Colonic mucosa (tissue), 4 donors: ENCODE measurements at places on chromosomes 16 and 17. TPM values are rescaled to one million over a fixed set of nuclear protein-coding genes. Genes with fewer than 3 reads are reported as not detected.

The GPR142 gene
- total RNA-seq, result 0.35 TPM

GRCh38 chr17:67575325-67575724 lies 142.4 kb upstream of the NOL11 start:
- H3K4me1 ChIP-seq, result no peaks in the 10 kb centered on the region
- DNase-seq, result no peak
- no peaks in the 10 kb centered on the region for H3K36me3 ChIP-seq
- no peak overlapping the region for H3K4me3 ChIP-seq

DNA sequence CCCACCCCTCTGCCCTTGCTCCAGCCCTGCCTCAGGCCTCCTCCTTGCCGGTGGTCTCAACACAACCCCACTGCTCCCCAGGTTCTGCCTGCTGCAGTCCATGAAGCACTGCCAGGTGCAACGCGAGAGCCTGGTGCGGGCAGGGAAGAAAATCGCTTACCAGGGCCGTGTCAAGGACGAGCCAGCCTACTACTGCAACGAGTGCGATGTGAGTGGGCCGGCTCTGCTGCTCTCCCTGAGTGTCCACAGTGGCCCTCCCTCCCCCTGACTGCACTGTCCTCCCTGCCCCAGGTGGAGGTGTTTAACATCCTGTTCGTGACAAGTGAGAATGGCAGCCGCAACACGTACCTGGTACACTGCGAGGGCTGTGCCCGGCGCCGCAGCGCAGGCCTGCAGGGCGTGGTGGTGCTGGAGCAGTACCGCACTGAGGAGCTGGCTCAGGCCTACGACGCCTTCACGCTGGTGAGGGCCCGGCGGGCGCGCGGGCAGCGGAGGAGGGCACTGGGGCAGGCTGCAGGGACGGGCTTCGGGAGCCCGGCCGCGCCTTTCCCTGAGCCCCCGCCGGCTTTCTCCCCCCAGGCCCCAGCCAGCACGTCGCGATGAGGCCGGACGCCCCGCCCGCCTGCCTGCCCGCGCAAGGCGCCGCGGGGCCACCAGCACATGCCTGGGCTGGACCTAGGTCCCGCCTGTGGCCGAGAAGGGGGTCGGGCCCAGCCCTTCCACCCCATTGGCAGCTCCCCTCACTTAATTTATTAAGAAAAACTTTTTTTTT lies 1.8 kb upstream of the TMEM88 start:
- peaks cover 9% of the 10 kb centered on the region for H3K4me1 ChIP-seq
- H3K27ac ChIP-seq, result no peak overlapping the region
- H3K4me3 ChIP-seq, result no peak overlapping the region
- no peak for DNase-seq
- H3K27me3 ChIP-seq, result no peaks in the 10 kb centered on the region

DNA sequence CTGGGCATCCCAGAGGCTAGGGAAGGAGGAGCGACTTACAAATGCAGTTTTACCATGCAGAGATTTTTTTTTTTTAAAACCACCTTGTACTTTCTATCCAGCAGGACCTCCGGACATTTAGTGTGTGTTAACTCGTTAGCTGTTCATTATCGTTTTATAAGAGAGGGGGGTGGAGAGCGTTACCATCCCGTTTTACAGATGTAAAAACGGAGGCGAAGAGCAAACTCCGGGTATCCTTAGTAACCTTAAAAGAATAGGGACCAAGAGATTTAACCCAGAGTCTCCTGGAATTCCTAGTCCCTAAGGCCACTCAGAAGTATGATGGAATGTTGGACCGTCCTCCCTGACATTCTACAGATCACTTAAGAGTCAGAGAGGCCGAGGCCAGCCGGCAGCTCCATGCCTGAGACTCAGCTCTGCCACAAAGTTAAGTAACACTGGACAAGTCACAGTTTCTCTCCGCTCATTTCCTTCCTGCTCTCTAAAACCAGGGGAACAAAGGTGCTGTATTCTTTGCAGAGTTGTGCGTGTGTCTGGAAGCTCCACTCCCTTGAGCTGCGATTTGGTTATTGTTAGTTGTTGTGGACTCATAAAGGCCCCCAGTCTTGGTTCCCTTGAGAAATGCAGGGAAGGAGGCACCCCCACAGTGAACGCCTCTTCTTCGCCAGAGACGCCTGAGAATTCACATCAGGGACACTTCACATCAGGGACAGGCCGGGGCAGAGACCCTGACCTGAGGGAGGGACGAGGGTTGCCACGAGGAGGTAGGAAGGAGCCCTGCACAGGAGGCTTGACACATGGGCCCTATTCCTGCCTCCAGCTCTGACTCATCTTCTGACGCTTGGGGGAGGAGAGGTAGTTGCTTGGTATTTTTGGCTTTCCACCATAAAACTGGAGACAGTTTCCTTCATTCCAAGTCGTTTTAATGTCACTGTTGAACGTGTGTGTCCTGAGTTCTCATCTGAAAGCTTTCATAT lies 1.2 kb downstream of the DUSP14 start:
- H3K4me3 ChIP-seq, result peak overlapping the region; percentile 77
- no peaks in the 10 kb centered on the region for H3K4me1 ChIP-seq
- peak overlapping the region; percentile 63 for H3K27ac ChIP-seq
- no peaks in the 10 kb centered on the region for H3K27me3 ChIP-seq
- no peaks in the 10 kb centered on the region for H3K36me3 ChIP-seq
- peak; percentile 29 for DNase-seq

GRCh38 chr17:66542129-66542966 lies 239.9 kb downstream of the PRKCA start:
- no peak overlapping the region for H3K4me3 ChIP-seq
- H3K27me3 ChIP-seq, result no peaks in the 10 kb centered on the region
- peak overlapping the region; percentile 0 for H3K27ac ChIP-seq
- peaks cover 10% of the 10 kb centered on the region for H3K4me1 ChIP-seq

DNA sequence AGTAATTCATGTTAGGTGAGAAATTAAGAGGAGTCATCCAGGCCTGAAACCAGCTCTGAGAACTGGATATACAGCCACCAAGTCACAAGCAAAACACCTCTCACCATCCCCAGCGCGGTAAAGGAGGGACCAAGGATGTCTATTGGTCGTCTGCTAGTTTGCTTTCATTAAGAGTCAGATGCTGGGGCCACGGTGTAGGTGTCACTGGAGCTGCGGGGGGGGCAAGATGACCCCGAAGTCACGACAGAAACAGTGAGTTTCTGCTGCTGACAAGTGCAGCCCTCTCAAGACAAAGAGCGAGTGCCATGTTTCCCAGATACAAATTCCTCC lies 790 bp downstream of the NCBP3 start:
- H3K4me1 ChIP-seq, result no peaks in the 10 kb centered on the region
- H3K4me3 ChIP-seq, result peak overlapping the region; percentile 93
- DNase-seq, result no peak

DNA sequence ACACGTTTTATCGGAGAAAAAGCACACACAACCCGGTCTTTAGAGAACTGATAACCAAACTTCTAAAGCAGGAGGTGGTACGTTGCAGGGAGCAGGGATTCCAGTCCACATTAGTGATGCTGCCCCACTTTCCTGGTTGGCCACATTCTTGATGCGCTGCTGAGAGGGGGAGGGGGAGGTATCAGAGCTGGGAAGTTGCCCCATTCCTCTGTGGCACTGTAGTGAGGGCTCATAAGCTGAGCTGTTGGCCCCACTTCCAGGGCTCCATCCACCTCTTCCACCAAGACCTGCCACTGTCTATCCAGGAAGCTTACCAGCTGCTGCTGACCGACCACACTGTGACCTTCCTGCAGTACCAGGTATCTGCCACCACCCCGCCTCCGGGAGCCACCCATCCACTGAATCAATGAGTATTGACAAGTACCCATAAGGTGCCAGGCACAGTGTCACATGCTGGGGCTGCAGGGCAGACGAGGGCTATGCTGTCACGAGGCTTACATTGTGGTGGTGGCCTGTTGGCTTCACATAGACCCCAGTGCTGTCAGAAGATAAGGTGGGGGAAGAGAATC lies 1.1 kb downstream of the TSEN54 start:
- peaks cover 15% of the 10 kb centered on the region for H3K4me1 ChIP-seq
- H3K36me3 ChIP-seq, result no peaks in the 10 kb centered on the region
- H3K27me3 ChIP-seq, result no peaks in the 10 kb centered on the region
- peak overlapping the region; percentile 78 for H3K27ac ChIP-seq
